ENCODE measurements at places on chromosomes 16 and 17.

GRCh38 chr16:18965555-18965954 lies 18.2 kb upstream of the TMC7 start:
- DNase-seq = no peak

DNA sequence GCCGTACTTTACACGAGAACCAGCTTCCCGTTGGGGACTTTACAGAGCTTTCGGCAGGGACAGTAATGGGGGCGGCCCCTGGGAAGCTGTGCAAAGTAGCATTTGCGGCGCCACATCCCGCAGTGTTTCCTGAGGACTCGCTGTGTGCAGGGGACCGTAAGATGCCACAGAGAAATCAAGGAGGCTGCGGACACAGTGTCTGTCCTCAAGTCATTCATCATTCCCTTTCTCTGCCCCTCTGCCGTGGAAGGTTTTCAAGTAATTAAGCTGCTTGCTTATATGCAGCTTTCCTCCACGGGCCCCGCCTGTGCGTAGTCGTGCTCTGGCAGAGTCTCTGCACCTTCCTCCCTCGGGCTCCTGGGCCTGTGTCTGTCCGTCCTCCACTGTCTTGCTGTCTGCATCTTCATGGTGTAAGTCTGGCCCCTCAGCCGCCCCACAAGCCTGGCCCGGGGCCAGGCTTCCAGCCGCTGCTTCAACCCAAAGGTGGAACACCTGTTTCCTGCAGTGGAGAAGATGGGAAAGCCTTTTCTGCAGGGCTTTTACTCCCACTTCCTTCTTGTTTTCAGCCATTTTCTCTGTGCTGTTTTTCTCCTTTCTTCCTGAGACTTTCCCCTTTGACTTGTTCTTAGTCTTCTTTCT lies 216.9 kb upstream of the CHMP6 start:
- DNase-seq = peak; percentile 46

DNA sequence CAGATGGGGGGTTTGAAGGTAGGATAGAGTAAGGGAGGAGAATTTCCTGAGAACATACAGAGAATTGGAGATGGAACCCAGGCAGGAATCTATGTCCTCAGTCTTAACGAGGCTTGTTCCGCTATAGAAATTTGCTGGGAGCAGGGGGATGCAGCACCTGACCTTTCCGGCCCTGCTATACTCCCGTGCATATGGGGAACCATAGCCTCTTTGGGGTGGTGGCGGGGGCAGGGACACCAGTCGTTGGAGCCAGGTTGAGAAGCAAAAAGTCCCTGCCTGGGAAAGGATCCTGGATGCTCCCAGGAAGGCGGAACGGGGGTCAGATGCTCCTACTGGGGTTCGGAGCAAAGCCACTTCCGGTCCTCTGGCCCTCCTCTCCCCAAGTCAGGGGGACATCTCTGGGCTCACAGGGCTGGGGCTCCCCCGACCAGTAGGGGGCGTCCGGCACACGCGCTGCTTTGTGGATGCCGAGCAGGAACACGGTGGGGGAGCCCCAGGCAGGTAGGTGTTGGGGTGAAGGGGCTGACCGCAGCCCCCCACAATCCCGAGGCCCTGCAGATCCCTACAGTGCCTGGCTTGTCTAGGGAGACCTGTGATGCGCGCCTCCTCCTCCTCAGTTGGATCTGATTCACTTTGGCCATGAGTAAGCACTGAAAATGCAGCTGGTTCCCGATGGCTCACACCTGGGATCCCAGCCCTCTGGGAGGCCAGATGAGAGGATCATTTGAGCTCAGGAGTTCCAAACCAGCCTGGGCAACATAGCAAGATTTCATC lies 15.5 kb upstream of the TFAP4 start:
- peak; percentile 87 for DNase-seq

- DNase-seq = no peak
Measured at GRCh38 chr17:3754066-3754457, 30.4 kb downstream of the HASPIN start.

GRCh38 chr17:59355702-59356325 lies 24.4 kb downstream of the YPEL2 start:
- DNase-seq = no peak

- DNase-seq = no peak
Measured at GRCh38 chr17:74843352-74843627, 16.4 kb downstream of the GRIN2C start.

GRCh38 chr17:48732688-48733629 lies 4.4 kb upstream of the HOXB13 start:
- DNase-seq = no peak

DNA sequence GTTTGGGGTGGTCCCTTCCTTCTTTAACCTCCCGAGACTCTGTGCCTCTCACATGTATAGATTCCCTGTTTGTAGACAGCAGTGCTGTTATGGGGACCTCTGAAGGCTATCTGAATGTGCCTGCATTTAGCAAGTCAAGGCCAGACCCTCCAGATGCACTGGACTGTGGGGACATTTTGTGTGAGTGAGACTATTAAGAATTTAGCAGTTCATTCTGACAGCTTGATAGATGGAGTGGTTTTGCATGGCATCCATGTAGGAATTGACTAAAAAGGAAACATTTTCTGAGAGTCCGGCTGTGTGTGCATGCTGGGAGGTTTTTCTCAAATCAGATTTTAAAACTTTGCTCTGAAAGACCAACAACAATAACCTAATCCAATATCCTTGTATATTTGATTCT lies 226.3 kb downstream of the MSI2 start:
- no peak for DNase-seq

GRCh38 chr16:31221357-31222160 lies 4.6 kb upstream of the PYDC1 start:
- DNase-seq = no peak

GRCh38 chr16:69077251-69077650 lies 28.2 kb upstream of the HAS3 start:
- DNase-seq = no peak

DNA sequence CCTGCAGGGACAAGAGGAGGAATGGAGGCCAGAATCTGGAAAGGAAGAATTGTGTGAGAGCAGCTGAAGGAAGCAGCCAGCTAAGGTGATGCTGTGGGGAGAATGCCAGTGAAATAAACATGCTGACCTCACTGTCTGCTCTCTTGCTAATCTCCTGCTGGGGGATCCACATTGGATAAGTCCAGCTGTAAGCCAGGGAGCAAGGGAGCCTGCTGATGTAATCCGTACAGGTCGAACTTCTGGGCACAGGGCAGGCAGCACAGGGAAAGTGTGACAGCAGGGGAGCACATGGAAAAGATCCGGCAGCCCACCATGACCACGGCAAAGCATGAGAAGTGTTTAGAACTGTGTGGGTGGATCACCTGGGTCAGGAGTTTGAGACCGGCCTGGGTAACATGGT lies 7.5 kb upstream of the XPO6 start:
- DNase-seq = no peak

DNA sequence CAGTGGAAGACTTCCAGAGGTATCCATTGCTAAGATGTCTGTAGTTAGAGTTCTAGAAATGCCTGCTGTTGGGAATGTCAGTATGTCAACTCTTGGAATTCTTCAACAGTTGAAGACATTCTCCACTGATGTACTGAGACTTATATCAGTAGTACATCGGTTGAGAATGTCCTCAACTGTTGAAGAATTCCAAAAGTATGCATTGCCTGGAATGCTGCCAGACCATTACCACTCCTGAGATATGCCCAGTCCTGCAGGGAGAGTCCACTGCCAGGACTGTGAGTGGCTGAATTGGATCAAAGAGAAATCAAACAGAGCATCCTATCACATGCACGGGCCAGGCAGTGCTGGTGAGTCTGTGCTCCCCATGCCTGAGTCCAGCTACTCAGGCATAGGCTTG lies 42.0 kb downstream of the IL21R start:
- no peak for DNase-seq

GRCh38 chr16:886802-887731 lies 83.7 kb downstream of the LMF1 start:
- no peak for DNase-seq

GRCh38 chr17:17751489-17752088 lies 70.3 kb downstream of the RAI1 start:
- peak; percentile 46 for DNase-seq

DNA sequence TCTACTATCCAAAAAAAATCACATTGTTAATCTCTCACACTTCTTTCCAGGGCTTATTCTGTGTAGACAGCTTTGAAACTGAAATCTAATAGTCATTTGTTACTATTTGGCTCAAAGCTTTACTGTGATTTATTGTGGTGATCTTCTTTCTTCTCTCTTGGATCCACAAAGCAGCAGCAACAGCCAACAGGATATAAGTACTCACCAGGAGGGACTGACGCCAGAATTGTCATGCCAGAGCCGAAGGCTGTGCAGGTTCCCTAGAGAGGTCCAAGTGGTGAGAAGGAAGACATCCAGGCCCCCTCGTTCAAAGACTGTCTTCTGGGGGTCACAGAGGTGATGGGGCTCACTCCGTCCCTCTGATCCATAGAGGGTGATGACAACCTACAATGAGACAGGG lies 33.3 kb downstream of the PKD1L3 start:
- no peak for DNase-seq

GRCh38 chr17:42087042-42087701 lies 11.1 kb downstream of the ZNF385C start:
- no peak for DNase-seq

GRCh38 chr16:6009151-6009550 lies 911.6 kb upstream of the EEF2KMT start:
- no peak for DNase-seq

- DNase-seq = no peak
Measured at GRCh38 chr16:47983999-47984580, 171.7 kb downstream of the ABCC12 start.

GRCh38 chr17:81388091-81388611 lies 7.1 kb upstream of the BAHCC1 start:
- DNase-seq = no peak

GRCh38 chr16:20799599-20799998 lies 6.7 kb downstream of the ERI2 start:
- no peak for DNase-seq

DNA sequence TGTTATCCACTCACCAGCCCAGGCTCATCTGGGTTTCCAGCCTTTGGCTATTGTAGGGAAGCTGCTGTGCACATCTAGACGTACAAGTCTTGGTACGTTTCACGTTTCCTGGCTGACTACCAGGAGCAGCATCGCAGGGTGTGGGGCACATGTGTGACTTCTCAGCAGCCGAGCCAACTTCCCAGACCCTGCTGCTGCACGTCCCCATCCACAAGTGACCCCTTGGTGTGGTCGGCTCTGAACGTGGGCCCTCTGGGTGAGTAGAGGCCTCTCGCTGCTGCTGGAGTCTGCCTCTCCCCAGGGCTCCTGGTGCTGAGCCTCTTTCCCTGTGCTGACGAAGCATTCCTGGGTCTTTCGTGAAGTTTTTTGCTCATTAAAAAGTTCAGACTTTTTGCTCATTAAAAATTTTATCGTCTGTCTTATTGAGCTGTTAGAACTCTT lies 70.2 kb upstream of the ZNF750 start:
- no peak for DNase-seq

- DNase-seq = no peak
Measured at GRCh38 chr17:10807704-10808128, 3.8 kb upstream of the TMEM238L start.

- DNase-seq = no peak
Measured at GRCh38 chr17:75352079-75352569, 53.4 kb downstream of the GRB2 start.

DNA sequence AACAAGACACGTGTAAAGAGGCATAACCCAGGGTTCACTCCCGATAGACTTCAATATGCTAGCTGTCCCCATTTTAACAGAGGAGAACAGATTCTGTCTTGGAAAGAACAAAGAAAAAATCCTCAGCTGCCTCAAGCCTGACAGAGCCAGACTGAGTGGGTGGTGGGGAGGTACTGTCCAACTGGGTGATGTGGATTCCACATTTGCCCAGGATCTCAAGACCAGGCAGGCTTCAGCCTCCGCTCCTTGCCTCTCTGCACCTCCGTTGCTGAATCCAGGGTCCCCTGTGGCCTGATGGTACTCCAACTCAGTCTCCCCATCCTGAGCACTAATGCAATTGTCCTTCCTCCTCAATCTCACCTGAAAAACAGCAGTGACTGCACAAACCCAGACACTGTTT lies 163.8 kb downstream of the GSG1L start:
- DNase-seq = no peak

GRCh38 chr16:79562166-79562823 lies 38.2 kb downstream of the MAF start:
- DNase-seq = no peak

- no peak for DNase-seq
Measured at GRCh38 chr17:45129426-45129939, 2.8 kb downstream of the PLCD3 start.

- no peak for DNase-seq
Measured at GRCh38 chr16:1727651-1728624, 21.9 kb downstream of the MAPK8IP3 start.

- DNase-seq = peak; percentile 15
Measured at GRCh38 chr16:81748476-81749198, 30.5 kb upstream of the PLCG2 start.

GRCh38 chr16:8931859-8932258 lies 31.8 kb downstream of the USP7 start:
- DNase-seq = peak; percentile 54

DNA sequence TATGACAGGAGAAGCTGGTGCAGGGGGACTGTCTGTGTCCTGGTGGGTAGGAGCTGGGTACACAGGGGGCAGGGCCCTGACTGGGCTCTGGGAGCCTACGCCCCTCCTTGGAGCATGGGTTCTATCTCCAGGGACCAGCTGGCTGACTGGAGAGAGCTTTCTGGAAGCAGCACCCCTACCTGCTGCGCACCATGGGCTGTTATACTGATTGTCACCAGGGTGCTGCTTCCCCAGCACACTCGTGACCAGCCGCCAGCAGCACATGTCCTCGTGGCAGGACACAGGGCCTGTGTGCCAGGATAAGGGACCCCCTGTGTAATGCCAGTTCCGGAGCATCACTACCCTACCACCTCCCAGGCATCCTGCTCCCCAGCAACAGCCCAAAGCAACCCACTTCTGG lies 106.0 kb downstream of the AMFR start:
- no peak for DNase-seq

GRCh38 chr17:55926276-55926990 lies 175.6 kb downstream of the PCTP start:
- no peak for DNase-seq

DNA sequence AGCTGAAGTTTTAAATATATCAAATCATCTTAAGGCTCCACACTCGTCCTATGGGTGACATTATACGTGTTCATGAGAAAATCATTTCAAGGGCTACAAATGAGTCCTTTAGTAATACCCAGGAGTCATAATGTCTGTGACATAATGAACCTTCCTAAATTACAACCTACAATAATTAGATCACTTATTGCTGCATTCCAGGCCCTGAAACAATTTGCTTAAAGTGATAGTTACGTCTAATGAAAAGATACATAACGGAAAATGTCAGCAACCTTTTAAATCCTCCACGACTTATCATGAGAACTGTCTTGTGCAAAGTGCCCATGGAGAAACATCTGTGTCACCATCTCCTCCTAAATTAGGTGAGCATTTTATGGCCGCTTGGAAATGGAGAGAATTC lies 43.4 kb downstream of the IRX3 start:
- DNase-seq = no peak

DNA sequence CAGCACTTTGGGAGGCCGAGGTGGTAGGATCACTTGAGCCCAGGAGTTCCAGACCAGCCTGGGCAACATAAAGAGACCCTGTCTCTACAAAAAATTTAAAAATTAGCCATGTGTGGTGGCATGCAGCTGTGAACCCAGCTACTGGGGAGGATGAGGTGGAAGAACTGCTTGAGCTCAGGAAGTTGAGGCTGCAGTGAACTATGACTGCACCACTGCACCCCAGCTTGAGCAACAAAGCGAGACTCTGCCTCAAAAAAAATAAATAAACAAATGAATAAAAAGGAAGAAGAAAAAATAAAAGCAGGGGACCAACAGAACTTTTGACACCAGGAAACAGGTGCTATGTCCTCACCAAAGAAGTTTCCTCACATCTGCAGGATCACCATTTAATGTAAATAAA lies 14.2 kb downstream of the TERF2 start:
- no peak for DNase-seq

Data from stimulated activated CD4-positive, alpha-beta T cell treated with anti-CD3 and anti-CD28 coated beads, Interleukin-15, amount 100 ng/mL, for 24 hours (primary cell).